ENCODE measurements at places on chromosomes 7 and 10.

DNA sequence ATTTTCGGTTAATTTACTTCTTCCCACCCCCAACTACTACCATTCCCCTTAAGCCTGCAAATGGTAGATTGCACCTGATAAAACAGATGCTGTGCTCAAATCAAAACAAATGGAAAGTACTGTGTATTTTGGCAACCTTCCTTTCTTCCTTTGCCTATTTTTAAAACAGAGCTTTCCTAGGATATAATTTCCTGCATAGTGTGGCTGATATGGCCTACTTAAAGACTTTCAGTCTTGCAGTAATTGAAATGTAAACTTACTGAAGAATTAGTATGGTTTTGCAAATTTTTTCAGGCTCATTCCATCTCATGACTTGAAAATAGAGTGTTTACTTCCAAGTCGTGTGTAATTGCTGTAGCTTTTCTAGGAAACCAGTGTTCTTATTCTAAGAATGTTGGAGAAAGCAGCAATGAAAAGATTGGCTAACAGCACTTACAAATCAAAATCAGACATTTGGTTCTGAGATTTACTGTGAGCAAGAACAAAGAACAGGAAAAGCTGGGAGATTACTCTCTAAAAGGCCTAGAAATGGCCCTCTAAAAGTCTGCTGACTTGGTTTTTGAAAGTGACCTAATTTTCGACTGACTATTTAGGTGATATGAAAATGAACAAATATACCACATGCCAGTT lies 52.0 kb downstream of the REEP3 start:
- peak overlapping the region; percentile 55 for H3K27ac ChIP-seq
- no peaks in the 10 kb centered on the region for H3K27me3 ChIP-seq
- H3K36me3 ChIP-seq: no peaks in the 10 kb centered on the region
- H3K4me1 ChIP-seq: peaks cover 8% of the 10 kb centered on the region

DNA sequence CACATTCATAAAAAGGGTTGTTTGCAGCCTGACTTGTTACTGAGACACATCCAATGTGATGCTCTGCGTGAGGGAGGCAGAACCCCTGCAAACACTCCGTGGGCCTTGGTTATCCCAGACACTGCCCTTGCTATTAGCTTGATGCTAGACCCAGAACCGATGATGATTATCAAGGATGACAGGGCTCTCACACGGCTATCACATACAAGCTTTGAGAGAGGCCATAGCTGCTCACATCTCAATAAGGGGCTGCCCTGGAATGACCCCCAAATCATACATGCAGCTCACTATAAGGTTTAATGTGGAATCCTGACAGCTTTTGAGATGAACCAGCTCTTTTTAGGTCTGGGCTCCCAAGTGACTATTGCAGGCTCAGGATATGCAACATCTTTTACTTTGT lies 44.4 kb upstream of the TCERG1L start:
- no peaks in the 10 kb centered on the region for H3K4me1 ChIP-seq
- H3K27ac ChIP-seq: no peak overlapping the region
- H3K27me3 ChIP-seq: no peaks in the 10 kb centered on the region
- no peaks in the 10 kb centered on the region for H3K36me3 ChIP-seq
- H3K4me3 ChIP-seq: no peak overlapping the region

DNA sequence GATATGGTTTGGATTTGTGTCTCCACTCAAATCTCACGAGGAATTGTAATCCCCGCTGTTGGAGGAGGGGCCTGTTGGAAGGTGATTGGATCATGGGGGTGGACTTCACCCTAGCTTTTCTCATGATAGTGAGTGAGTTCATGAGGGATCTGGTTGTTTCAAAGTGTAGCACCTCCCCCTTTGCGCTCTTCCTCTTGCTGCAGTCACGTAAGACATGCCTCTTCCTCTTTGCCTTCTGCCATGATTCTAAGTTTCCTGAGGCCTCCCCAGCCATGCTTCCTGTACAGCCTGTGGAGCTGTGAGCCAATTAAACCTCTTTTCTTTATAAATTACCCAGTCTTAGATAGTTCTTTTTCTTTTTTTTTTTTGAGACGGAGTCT lies 17.1 kb downstream of the CDNF start:
- H3K36me3 ChIP-seq: no peaks in the 10 kb centered on the region
- H3K27ac ChIP-seq: peak overlapping the region; percentile 73
- H3K27me3 ChIP-seq: no peaks in the 10 kb centered on the region
- H3K4me3 ChIP-seq: no peak overlapping the region

GRCh38 chr7:152677808-152678670 lies 2.1 kb upstream of the XRCC2 start:
- H3K4me3 ChIP-seq: no peak overlapping the region
- H3K27me3 ChIP-seq: no peaks in the 10 kb centered on the region
- no peaks in the 10 kb centered on the region for H3K4me1 ChIP-seq
- DNase-seq: no peak

- no peak for DNase-seq
- H3K27me3 ChIP-seq: no peaks in the 10 kb centered on the region
- peaks cover 23% of the 10 kb centered on the region for H3K4me1 ChIP-seq
- peak overlapping the region; percentile 49 for H3K4me3 ChIP-seq
- no peaks in the 10 kb centered on the region for H3K36me3 ChIP-seq
Observed at GRCh38 chr10:103692436-103692951, 162.9 kb downstream of the SH3PXD2A start.

GRCh38 chr7:73451780-73452398 lies 18.3 kb downstream of the FZD9 start:
- no peak overlapping the region for H3K27ac ChIP-seq
- peak; percentile 77 for DNase-seq
- no peaks in the 10 kb centered on the region for H3K4me1 ChIP-seq
- no peaks in the 10 kb centered on the region for H3K27me3 ChIP-seq
- peaks cover 10% of the 10 kb centered on the region for H3K36me3 ChIP-seq

DNA sequence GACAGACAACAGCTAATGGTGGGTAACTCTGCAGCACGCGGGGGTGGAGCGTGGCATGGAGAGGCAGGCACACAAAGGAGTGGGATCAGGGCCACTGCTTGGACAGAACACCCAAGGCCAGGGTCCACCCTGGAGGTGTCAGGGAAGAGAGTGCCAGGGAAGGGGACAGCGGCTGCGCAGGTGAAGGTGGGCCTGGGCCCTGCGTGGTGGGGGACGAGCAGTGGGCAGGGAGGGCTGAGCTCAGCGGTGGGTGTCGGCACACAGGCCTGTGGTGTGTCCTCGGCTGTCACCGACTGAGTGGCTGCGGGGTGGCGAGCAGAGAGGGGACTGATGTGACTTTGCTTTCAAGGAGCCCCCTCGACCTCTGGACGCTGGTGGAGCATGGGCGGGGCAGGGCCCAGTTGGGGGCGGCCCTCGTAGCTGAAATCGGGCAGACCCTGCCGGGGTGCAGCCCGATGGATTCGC lies 8.4 kb upstream of the SCART1 start:
- H3K27ac ChIP-seq: no peak overlapping the region
- H3K4me3 ChIP-seq: no peak overlapping the region
- no peaks in the 10 kb centered on the region for H3K4me1 ChIP-seq
- no peaks in the 10 kb centered on the region for H3K36me3 ChIP-seq
- H3K27me3 ChIP-seq: no peaks in the 10 kb centered on the region
- DNase-seq: no peak

- H3K27ac ChIP-seq: peak overlapping the region; percentile 83
- peak overlapping the region; percentile 2 for H3K4me3 ChIP-seq
- peak; percentile 93 for DNase-seq
- no peaks in the 10 kb centered on the region for H3K27me3 ChIP-seq
- H3K4me1 ChIP-seq: peaks cover 26% of the 10 kb centered on the region
Observed at GRCh38 chr10:125123476-125124114, 36.8 kb downstream of the CTBP2 start.

GRCh38 chr7:1022801-1023465 lies 21.4 kb upstream of the GPR146 start:
- H3K4me1 ChIP-seq: no peaks in the 10 kb centered on the region
- no peak overlapping the region for H3K27ac ChIP-seq
- H3K36me3 ChIP-seq: peaks cover 7% of the 10 kb centered on the region
- H3K27me3 ChIP-seq: no peaks in the 10 kb centered on the region
- H3K4me3 ChIP-seq: no peak overlapping the region

GRCh38 chr10:83539528-83540308 lies 599.6 kb upstream of the GHITM start:
- H3K36me3 ChIP-seq: no peaks in the 10 kb centered on the region
- no peak overlapping the region for H3K27ac ChIP-seq
- DNase-seq: peak; percentile 93
- H3K4me1 ChIP-seq: no peaks in the 10 kb centered on the region
- no peak overlapping the region for H3K4me3 ChIP-seq
- H3K27me3 ChIP-seq: no peaks in the 10 kb centered on the region

- H3K27me3 ChIP-seq: no peaks in the 10 kb centered on the region
- H3K36me3 ChIP-seq: no peaks in the 10 kb centered on the region
- no peak overlapping the region for H3K4me3 ChIP-seq
Observed at GRCh38 chr10:79454259-79454658, 8.8 kb upstream of the ZCCHC24 start.

GRCh38 chr7:120033114-120033513 lies 239.9 kb upstream of the KCND2 start:
- H3K4me1 ChIP-seq: peaks cover 2% of the 10 kb centered on the region
- no peaks in the 10 kb centered on the region for H3K27me3 ChIP-seq
- DNase-seq: peak; percentile 80

DNA sequence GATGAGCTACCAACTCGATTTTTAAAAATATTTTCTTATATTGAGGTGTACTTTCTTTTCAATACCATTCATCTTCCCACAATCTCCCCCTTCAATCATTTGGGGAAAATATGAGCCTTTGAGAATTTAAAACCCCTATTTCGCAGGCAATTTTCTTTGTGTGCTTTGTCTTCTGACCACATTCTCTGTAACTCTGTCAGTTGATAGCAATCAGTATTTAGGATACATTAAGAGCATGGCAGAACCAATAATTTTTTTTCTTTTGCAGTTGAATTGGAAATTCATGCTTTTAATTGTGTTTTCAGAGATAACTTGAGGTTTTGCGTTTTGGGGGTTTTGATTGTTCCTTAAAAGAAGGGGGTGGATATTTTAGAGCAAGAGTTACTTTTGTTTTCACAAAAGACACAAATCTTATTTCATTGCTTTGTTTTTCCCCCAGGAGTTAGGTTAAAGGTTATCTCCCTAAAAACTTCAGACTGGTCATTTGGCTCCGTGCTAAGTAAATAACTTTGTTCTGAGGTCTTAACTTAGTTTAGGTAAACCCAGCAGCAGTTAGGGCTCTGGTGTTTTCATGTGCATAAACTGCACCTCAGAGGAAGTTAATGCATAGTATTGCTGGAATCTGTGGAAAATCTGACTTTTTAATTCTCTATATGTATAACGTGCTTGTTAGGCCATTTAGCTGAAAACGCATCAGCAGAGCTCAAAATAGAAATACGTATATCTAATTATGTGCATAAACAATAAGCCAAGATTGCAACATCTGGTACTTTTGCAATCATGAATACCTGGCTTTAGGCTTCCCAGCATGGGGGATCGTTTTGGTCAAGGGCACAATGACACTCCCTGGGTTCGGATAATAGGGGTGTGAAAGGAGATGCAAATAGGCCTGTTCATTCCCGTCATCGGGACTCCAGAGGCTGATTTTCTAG lies 676.4 kb upstream of the ANKRD30A start:
- peak; percentile 25 for DNase-seq
- H3K4me3 ChIP-seq: no peak overlapping the region
- H3K27me3 ChIP-seq: no peaks in the 10 kb centered on the region
- no peak overlapping the region for H3K27ac ChIP-seq
- H3K36me3 ChIP-seq: no peaks in the 10 kb centered on the region

- no peak overlapping the region for H3K27ac ChIP-seq
- no peaks in the 10 kb centered on the region for H3K36me3 ChIP-seq
Observed at GRCh38 chr7:48414011-48414732, 242.9 kb downstream of the ABCA13 start.

- no peaks in the 10 kb centered on the region for H3K36me3 ChIP-seq
- peak overlapping the region; percentile 45 for H3K27ac ChIP-seq
- peaks cover 3% of the 10 kb centered on the region for H3K4me1 ChIP-seq
Observed at GRCh38 chr7:151491859-151492258, 27.8 kb downstream of the RHEB start.

- DNase-seq: no peak
- no peak overlapping the region for H3K4me3 ChIP-seq
- no peaks in the 10 kb centered on the region for H3K27me3 ChIP-seq
- H3K36me3 ChIP-seq: no peaks in the 10 kb centered on the region
- H3K4me1 ChIP-seq: no peaks in the 10 kb centered on the region
Observed at GRCh38 chr10:1674501-1674900, 62.8 kb downstream of the ADARB2 start.

DNA sequence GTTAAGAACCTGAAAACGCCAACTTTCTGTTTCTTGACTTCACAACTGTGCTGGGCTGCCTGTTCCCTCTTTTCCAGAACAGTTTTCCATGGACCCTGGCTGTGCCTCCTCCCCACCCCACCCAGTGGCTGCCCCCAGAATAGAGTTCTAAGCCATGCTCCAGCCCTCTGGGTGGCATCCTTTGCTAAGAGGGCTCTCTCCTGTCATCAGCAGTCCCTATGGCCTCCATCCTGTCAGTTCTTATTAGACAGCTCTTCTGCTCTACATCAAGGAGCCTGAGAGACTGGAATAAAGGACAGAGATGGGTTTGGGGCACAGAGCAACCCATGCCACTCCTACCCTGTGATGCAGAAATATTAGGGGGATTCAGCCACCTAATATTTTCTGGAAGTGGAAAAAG lies 13.9 kb upstream of the LRRC4 start:
- no peaks in the 10 kb centered on the region for H3K36me3 ChIP-seq
- H3K27me3 ChIP-seq: no peaks in the 10 kb centered on the region
- no peak for DNase-seq
- no peak overlapping the region for H3K4me3 ChIP-seq
- peaks cover 2% of the 10 kb centered on the region for H3K4me1 ChIP-seq

GRCh38 chr10:124963866-124964720 lies 22.2 kb downstream of the ZRANB1 start:
- no peak overlapping the region for H3K4me3 ChIP-seq
- H3K27me3 ChIP-seq: no peaks in the 10 kb centered on the region
- no peak for DNase-seq
- H3K27ac ChIP-seq: no peak overlapping the region

GRCh38 chr10:67839951-67840350 lies 2.0 kb upstream of the DNAJC12 start:
- H3K27me3 ChIP-seq: no peaks in the 10 kb centered on the region
- H3K27ac ChIP-seq: no peak overlapping the region
- DNase-seq: no peak
- no peaks in the 10 kb centered on the region for H3K4me1 ChIP-seq

DNA sequence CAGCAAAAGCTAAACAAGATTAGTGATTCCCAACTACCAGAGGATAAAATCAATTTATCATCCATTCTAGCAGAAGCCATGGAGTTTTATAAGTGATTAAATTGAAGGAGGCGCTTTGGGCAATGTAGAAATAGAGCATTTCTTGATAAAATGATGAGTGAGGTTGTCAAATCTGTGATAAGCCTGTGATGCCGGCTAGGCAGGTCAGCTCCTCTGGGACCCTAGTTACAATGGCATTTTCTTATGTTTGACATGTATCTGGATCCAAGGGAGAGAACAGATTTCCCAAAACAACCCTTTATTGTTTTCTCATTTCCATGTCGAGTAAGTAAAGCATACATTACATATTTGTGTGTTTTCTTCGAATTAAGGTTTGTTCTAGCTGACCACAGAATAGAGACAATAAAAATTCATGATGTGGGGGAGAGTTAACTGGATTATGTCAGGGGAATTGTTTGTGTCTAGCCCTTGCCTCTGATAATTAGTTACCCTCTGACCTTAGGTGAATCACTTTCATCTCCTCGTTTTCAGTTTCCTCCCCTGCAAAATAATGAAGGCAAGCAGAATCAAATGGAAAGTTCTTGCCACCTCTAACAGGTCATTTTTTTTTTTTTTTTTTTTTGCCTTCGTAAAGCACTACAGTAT lies 378.5 kb downstream of the CNTNAP2 start:
- no peaks in the 10 kb centered on the region for H3K36me3 ChIP-seq
- H3K4me3 ChIP-seq: no peak overlapping the region
- no peak for DNase-seq
- no peak overlapping the region for H3K27ac ChIP-seq
- no peaks in the 10 kb centered on the region for H3K4me1 ChIP-seq

GRCh38 chr7:99232082-99232770 lies 24.3 kb upstream of the KPNA7 start:
- H3K27ac ChIP-seq: no peak overlapping the region
- no peaks in the 10 kb centered on the region for H3K4me1 ChIP-seq
- no peak overlapping the region for H3K4me3 ChIP-seq
- no peaks in the 10 kb centered on the region for H3K36me3 ChIP-seq
- no peaks in the 10 kb centered on the region for H3K27me3 ChIP-seq

Data from fibroblast of lung (primary cell).